ENCODE measurements at places on chromosomes 11 and 22. TPM values are rescaled to one million over a fixed set of nuclear protein-coding genes. Genes with fewer than 3 reads are reported as not detected.

DNA sequence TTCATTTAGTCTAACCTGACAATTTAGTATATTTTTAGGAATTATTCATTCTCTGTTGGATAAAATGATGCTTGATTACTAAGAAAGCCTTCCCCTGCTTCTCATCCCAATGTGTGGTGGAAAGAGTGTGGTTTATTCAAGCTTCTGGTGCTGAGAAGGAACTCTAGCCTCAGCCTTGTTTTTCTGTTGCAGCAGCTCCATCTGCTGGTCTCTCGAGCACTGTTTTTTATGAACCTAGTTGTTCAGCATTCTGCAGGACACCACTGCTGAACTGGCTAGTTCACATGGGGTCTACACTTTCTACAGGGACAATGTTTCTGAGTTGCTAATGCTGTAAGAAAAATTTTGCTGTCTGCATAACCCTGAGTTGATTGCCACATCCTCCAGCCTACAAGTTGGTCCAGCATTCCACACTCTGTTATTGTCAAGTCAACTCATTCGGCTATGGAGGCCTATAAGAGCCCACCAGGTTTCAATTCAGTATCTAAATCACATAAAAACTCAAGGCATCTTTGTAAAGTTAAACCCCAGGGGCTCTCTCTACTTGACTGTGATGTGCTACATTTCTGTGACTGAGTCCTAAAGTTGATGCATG lies 14.3 kb downstream of the OR2AG2 start:
- DNase-seq = peak; percentile 48

DNA sequence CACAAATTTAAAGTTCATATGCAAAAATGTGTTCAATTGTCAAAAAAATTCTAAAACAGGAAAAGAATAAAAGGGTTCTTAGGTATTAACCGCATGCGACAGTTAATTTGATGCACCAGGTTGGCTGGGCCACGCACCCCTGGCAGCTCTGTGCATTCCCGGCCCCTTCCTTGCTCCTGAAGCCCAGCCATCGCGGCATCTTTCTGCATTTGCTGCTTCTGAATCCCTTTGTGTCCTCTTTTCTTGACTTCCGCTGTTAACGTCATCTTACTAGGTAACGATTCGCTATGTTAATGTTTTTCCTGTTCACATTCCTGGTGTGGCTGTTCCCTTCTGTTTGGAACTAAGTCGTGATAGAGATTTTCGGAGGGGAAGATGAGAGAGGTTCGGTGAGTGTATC lies 7.9 kb upstream of the KLHDC7B start:
- DNase-seq = no peak

DNA sequence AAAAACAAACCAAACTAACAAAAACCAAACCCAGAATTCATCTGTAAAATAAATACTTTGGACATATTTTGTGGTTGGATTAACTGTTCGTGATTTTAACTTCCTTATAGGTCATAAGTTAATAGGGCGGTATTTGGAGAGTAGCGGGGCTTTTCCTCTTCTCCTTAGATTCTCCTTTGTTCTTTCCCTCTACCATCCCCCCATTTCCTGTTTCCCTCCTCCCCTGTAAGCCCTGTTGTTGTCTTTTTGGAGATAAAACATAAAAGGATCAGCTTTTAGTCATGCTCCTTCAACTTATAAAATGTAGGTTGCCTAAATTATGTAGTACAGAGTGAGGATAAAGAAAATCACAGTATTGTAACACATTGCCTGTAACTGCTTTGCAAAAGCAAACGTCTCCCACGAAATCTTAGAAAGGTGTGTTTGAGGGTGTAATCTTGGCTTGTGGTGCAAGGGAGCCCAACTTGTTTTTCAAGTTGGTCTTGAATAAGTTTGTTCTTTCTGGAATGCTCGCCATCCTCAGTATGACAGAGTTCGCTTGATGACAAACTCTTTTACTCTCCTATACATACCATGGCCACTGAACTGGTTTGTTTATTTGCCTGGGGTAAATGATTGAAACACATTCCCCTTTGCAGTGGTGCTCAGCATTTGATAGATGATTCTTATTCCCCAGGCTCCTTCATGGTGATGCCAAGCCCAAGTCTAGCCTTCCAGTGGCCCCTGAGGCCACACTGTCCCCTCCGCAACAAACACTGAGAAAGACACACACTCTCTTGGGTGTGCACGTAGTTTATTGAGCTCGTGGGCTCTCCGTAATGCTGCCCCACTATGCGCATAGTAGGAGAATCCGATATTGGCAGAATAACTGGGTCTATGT lies 49.4 kb downstream of the TEAD1 start:
- no peak for DNase-seq

The NAALADL1 gene
- 10.7 TPM for total RNA-seq

The MPZL3 gene
- total RNA-seq = 11.5 TPM

The OR6T1 gene
- total RNA-seq = not detected

DNA sequence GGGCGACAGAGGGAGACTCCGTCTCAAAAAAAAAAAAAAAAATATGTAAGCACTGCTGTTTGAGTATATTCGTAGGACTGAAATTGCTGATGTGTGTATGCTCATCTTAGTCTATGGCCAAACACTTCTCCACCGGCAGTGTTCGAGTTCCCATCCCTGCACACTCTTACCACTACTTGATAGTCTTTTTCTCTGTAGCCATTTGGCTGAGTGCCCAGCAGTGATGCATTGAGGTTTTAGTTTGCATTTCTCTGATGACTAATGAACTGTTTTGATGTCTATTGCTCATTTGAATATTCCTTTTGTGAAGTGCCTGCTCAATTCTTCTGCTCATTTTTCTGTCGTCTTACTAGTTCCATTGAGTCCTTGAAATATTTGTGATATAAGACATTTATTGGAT lies 1.9 kb downstream of the TIRAP start:
- peak; percentile 77 for DNase-seq

DNA sequence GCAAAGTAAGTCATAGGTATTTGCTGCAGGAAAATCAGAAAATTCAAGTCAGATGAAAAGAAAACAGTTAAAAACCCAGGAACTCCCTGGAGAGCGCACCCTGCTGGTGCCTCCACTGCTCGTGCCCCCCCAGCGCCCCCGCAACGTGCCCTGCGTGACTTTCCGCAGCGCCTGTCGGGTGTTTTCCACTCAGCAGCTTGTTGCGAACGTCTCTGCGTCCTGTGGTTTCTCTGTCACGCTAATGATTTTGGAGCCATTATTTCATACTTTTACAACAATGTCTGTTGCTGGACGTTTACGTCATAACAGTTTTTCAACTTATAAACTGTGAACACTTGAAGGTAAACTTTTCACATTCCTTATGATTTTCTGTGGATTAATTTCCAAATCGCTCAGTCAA lies 5.0 kb downstream of the CRELD2 start:
- DNase-seq = no peak

The CDHR5 gene
- total RNA-seq = not detected

- no peak for DNase-seq
These were observed 33.4 kb downstream of the SERPIND1 start for GRCh38 chr22:20807315-20807752.

The MYOD1 gene
- total RNA-seq = not detected

The RHOD gene
- total RNA-seq = 10.6 TPM

DNA sequence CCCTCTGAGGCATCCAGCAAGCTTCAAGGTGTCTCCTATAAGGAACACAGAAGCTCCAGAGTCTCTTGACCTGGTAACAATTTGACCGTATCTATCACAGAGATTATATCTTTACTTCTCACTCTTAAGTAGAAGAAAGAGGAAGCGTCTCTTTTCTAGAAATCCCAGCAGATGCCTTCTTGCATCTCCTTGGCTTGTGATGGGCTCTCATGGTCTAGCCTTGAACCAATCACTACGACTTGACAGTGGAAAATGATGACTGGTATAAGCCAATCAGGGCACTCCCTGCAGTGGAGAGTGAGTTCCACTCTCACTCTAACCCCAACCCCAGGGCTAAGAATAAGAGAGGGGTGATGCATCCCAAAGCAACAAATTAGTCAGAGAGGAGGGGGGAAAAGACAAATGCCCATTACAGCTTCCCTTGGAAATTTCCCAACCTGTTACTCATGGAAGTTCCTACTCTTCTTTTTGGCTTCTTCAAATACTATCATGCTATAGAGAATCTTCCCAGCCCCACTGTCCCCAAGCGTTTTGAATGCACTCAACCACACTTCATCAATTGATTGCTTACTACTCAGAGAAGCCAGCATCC lies 293.5 kb downstream of the MN1 start:
- DNase-seq = no peak

DNA sequence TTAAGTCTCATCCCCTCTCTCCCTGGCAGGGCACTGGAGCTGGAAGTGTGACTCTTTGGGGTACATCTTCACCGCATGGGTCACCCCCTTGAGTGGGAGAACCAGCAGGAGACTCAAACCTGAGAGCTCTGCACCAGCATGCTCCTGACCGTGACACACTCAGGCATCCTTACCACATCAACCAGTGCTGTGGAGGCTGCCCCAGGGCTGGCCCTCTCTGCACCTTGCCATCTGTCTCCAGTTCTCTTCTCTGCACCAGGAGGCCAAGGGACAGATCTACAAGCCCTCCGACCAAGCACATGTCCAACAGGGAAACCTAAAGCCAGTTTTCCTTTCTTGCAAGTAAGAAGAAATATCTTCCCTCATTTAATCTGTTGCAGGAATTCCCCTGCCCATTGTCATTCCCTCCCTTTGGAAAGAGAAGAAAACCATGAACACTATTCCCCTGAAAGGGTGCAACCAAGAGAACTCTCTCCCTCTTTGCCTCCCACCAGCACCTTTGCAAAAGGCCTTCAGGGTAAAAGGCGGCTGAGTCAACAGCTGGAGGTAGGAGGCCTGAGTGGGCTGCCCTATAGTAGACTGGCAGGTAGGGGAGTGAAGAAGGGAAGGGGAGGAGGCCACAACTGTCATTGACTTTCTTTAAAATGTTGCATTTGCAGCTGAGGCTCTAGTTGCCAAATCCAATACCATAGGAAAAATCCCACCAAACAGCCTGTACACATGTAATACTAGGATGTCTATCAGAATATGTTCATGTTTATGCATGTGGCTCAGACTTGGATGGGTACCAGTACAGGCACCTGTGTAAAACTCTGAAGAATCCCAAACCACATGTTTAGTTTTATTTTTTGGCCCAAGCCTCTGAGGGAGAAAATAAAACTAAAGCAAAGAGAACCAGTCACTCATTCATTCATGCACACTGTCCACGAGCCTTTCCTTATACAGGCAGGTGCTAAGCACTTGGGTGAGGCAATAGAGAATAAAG lies 117.0 kb downstream of the WT1 start:
- no peak for DNase-seq

- DNase-seq = no peak
These were observed 134.3 kb downstream of the ELP4 start for GRCh38 chr11:31643857-31644256.

- no peak for DNase-seq
These were observed 258.5 kb upstream of the PDGFD start for GRCh38 chr11:104422324-104422944.

- DNase-seq = no peak
These were observed 27.7 kb downstream of the LRRC4C start for GRCh38 chr11:41431784-41432183.

DNA sequence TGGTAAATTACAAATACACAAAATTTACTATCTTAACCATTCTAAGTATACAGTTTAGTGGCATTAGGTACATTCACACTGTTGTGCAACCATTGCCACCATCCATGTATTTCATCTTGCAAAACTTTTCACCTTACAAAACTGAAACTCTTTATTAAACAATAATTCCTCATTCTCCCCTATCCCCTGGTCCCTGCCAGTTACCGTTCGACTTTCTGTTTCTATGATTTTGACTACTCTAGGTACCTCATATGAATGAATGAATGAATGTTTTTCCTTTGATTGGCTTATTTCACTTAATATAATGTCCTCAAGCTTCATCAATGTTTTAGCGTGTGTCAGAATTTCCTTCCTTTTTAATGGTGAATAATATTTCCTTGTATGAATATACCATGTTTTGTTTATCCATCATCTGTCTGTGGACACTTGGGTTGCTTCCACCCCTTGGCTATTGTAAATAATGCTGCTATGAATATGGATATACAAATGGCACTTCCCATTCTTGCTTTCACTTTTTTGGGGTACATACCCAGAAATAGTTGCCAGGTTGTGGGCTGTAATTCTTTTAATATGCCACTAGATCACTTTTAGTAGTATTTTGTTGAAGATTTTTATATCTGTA lies 93.0 kb downstream of the UVRAG start:
- DNase-seq = no peak

The RFPL1 gene
- total RNA-seq = not detected

- DNase-seq = peak; percentile 39
These were observed 3.2 kb downstream of the TTLL12 start for GRCh38 chr22:43183496-43184277.

DNA sequence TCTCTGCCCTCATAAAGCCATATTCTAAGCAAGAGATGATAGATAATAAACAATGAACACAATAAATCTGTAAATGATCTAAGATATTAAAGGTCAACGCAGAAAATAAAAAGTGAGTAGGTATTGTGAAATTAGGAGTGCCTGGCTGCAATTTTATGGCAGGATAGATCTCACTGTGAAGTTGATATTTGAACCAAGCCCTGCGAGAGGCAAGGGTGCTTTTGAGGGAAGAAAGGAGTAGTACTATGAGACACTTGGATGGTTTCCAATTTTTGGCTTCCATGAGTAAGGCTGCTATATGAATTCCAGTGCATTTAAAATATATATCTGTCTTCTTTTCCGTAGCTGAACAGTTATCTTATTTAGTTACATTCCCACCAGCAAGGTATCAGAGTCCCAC lies 720.0 kb upstream of the CNTN5 start:
- DNase-seq = no peak

DNA sequence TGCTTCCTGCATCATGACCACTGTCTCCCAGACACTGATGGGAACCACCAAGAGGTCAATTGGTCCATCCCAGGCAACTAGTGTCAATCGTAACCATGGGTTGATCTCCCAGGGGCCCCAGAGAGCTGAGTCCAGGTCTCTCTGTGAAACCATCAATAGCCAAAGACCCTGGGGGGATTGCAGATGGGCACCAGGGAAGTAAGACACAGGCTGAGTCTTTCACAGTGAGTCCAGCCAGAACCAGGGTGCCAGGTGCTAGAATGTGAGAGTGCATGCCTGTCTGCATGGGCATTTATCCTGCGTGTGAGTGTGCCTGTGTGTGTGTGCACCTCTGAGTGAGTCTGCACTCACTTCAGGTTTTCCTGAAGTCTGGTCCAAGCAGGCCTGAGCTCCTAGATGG lies 45.3 kb upstream of the TTC12 start:
- no peak for DNase-seq

GRCh38 chr11:121792185-121792584 lies 323.8 kb downstream of the BLID start:
- no peak for DNase-seq

The INS gene
- not detected for total RNA-seq

DNA sequence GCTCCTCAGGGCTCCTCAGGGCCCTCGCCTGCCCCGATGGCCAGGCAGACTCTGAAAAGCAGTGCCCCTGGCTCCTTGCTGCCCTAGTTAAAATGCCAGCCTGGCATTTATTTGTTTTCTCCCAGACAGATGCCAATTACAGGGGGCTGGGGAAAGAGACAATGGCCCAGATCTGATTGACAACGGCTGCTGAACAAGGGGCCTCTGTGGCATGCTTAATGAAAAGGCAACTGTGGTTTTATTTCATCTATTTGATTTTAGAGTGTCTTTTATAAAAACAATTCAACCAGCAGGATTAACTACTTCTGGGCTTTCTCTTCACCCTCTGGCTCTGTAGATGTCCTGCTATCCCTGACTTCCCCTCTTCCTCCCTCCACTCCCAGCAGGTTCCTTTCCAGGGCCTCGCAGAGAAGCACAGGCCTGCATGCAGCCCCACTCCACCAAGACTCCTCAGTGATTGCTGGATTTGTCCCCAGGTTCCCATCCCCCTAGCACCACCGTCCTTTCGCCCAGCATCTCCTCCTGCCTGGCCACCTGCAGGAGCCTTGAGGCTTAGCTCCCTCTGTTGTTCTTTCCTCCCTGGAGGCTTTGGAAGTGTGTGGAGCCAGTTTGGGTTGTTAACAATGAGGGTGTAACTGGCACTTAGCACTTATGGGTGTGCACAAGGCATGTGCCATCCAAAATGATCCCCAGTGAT lies 171.1 kb downstream of the TENM4 start:
- DNase-seq = no peak
